Glomerular endothelial cell (primary cell): ENCODE measurements at places on chromosomes 6 and 20. TPM values are rescaled to one million over a fixed set of nuclear protein-coding genes. Genes with fewer than 3 reads are reported as not detected.

The GPR63 gene
- total RNA-seq = 0.10 and 0.23 TPM in 2 replicates

The FRK gene
- total RNA-seq = 0.06 and 0.53 TPM in 2 replicates

The C6orf58 gene
- total RNA-seq = not detected in 2 replicates

The MICAL1 gene
- 34.7 and 42.2 TPM in 2 replicates for total RNA-seq

The ITPA gene
- 35.2 and 44.0 TPM in 2 replicates for total RNA-seq

The CPNE5 gene
- total RNA-seq = 5.0 and 25.7 TPM in 2 replicates

The CST2 gene
- not detected in 2 replicates for total RNA-seq

The DEFB132 gene
- total RNA-seq = not detected in 2 replicates

The PPP1R18 gene
- 124 and 147 TPM in 2 replicates for total RNA-seq

The NNAT gene
- 13.8 and 21.2 TPM in 2 replicates for total RNA-seq

The TXLNB gene
- total RNA-seq = 0.73 and 0.99 TPM in 2 replicates

The EEF1E1 gene
- total RNA-seq = 44.8 and 55.8 TPM in 2 replicates
